Activated naive CD4-positive, alpha-beta T cell treated with anti-CD3 and anti-CD28 coated beads, Interleukin-2, amount 50 U/mL, for 72 hours (primary cell): ENCODE measurements at places on chromosomes 4 and X. TPM values are rescaled to one million over a fixed set of nuclear protein-coding genes. Genes with fewer than 3 reads are reported as not detected.

The RBM46 gene
- total RNA-seq, result not detected

The PROM1 gene
- 0.41 TPM for total RNA-seq

The ANKRD17 gene
- 39.1 TPM for total RNA-seq

The AWAT1 gene
- not detected for total RNA-seq

The SSX1 gene
- total RNA-seq, result not detected

The TMEM150C gene
- total RNA-seq, result not detected

The MAGEB3 gene
- not detected for total RNA-seq

The LRP2BP gene
- total RNA-seq, result 0.68 TPM

The JAKMIP1 gene
- total RNA-seq, result 1.3 TPM

GRCh38 chrX:45710081-45710801 lies 509.6 kb upstream of the DIPK2B start:
- DNase-seq, result peak; percentile 49

- DNase-seq, result peak; percentile 25
Measured at GRCh38 chr4:13522282-13523104, 21.8 kb downstream of the NKX3-2 start.

DNA sequence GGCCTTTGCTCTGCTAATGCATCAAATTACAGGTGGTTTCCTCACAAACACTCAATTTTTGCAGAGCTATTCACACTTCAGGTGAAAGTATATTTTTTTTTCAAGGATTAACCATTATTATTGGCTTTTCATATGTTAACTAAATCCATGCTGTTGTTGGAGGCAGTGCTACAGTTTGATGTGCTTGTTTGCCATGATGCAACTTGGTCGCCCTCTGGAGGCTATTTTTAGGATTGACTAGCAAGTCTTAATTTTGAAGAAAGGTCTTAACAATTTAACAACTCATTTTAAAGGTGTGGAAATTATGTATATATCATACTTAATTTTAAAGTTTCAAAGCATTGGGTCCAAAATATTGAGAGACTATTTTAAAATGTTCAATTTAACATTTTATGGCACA lies 168.8 kb upstream of the FAM47A start:
- DNase-seq, result peak; percentile 16

GRCh38 chrX:153450949-153451277 lies 5.1 kb upstream of the TREX2 start:
- no peak for DNase-seq

DNA sequence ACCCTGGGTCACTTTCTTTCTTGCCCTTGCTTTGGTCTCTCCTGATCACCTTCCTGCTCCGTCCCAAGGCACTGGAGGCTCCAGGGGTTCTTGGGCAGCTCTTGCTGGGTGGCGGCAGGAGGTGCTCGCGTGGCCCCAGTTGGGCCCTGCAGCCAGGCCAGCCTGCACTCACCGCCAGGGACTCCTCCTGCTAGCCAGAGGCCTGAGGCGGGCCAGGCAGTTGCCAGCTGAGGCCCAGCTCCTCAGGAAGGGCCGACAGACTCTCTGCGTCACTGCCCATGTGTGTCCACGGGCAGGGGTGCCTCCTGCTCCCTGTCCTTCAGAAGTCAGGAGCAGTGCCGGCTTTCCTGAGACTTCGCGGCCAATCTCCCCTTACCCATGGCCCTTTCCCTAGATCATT lies 9.3 kb downstream of the SUV39H1 start:
- no peak for DNase-seq

DNA sequence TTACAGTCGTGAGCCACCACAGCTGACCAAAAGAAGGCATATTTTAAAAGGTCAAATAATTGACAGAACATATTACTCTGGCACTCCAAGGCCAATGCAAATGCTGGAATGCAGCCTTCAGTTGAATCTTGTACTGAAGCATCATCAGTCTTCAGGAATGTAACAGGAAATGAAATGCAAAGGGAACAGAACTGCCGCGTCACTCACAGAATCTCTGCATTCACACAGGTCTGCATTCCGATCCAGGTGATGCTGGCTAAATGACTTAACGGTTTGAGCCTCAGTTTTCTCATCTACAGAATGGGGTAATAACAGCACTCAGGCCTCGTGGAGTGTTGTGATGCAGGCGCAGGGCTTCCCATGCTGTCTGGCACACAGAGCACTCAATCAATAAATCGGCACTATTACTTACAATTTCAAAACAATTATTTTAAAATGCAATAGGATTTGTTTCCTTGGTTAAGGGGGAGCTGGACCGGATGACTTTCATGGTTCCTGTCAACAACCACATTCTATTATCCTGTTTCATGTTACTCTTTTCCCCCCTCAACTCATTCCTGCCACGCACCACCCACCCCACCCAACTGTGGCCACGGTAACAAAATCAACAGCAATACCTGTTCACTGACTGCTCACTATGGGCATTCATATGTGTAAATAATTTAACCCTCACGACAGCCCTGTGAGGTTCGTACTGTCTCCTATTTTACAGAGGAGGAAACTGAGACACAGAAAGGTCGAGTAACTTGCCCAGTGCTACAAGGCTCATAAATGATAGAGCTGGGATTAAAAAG lies 32.4 kb downstream of the IGFBP7 start:
- DNase-seq, result no peak

DNA sequence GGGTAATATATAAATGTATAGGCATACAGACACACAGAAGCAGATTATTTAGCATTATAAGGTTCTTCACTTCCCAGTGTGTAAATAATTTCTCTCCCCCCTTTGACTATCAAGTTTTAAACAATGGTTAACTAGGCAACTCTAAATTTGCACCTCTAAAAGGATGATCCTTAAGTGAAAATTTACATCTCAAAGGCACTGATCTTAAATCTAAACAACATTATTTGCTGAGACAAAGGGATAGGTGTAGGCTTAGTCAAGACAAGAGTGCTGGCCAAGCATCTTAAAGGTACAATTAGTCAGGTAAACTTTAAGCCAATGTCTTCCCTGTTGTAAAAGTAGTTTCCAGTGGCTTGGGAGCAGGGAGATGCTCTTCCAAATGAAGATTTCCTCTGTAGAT lies 33.0 kb downstream of the NLRP2B start:
- DNase-seq, result no peak

DNA sequence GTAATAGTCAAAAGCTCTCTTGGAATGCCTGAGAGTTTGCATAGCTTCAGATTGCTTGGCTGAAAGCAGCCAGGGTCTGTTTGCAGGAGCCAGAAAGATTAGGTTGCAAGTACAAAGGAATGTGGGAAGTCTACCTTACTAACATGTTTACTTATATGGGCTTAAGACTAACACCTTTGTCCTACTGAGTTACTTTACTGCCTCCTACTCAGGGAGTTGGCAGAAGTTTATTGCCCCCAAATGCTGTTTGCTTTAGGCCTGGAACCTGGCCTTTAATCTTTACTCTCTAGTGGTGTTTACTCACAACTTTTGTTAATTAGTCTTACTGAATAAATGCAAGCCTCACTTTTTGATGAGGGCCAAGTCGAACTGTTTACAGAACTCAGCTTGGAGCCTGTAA lies 219.4 kb upstream of the ZC4H2 start:
- DNase-seq, result no peak

DNA sequence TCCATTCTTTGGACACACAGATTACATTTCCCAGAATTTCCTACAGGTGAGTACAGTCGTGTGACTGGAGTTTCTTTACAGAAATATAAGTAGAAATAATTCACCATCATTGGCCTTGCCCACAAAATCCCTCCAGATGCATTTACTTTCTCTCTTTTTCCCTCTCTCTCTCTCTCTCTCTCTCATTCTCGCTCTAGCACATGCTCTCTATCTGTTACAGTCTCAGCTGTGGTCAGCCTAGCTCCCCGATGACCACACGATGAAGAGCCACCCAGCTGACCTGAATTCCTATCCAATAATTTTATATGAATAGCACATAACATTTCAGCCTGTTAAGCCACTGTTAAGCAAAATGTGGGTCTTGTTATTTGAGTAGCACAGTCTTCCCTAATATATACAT lies 507.9 kb downstream of the PCDH7 start:
- DNase-seq, result no peak

DNA sequence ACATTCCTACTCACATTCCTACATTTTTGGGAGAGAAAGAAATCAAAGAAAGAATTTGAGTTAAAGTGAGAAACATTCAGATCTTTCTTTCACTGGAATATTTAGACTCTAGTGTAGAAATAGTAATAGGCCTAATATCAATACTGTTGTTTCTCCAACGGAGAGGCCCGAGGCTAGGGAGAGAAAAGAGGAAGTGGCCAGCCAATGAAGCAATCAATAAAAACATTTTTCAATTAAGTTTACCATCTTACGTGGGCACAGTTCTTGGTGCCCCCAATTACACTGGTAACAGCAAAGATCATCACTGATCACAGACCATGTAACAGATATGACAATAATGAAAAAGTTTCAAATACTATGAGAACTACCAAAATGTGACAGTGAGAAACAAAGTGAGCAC lies 281.4 kb downstream of the GPM6A start:
- no peak for DNase-seq

DNA sequence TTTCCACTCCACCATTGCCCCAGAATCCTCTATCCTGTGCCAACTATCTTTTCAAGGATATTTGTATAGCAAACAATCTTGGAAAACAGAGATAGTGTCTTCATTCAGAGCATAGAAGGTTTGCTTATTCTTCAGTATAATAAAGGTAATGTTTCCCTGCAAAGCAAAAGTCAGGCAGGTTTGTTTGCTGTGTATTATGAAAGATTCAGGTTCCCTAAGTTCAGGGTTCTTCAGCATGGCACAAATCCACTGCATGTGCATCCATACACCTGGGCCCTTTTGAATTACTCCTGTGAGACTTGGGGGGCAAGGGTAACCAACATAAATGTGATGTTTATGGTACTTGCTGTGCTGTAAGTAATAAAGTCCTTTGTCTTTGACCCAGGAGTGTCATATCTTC lies 33.2 kb upstream of the ZC4H2 start:
- DNase-seq, result no peak

GRCh38 chrX:13688384-13688957 lies 457 bp upstream of the RAB9A start:
- DNase-seq, result no peak

DNA sequence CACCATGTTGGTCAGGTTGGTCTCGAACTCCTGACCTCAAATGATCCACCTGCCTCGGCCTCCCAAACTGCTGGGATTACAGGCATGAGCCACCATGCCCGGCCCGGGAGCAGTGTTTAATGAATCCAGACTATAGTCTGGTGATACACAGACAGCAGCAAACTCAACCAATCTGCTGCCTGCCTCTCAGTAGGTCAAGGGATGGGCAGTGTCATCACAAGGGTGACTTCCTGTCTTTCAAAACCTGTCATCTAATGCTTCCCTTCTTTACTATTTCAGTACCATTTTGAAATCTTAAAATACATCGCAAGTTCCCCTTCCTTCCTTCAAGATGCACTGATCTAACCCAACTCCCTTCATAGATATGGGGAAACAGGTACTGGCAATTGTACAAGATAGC lies 8.4 kb downstream of the RPL39 start:
- DNase-seq, result no peak

- no peak for DNase-seq
Measured at GRCh38 chrX:9662148-9662547, 103.5 kb downstream of the GPR143 start.

DNA sequence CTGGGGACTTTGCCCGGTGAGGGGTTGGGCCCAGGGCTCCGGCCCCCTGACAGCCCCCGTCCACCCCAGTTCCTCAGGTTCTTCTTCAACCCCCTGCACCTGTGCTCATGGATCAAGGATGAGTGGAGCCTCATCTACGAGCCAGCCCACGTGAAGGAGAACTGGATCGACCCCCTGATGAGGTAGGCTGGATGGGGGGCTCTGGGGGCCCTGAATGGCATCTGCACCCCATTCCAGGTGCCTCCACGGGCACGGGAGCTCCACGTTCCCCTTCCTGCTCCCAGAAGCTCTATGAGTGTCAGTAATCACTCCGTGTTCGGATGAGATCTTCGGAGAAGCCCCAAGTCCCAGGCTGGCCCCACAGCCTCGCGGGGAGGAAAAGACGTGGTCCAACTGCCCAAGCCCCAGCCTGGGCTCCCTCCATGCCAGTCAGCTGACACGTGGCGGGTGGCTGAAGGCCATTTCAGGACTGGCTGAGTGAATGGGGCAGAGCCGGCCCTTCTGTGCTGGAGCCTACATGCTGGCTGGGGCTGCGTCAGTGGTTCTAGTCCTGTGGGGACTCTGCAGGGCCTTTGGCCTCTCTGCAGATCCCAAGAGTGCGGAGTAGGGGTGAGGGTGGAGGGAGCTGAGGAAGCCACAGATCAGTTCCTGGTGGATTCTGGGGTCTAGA lies 24.4 kb downstream of the CFAP99 start:
- no peak for DNase-seq

DNA sequence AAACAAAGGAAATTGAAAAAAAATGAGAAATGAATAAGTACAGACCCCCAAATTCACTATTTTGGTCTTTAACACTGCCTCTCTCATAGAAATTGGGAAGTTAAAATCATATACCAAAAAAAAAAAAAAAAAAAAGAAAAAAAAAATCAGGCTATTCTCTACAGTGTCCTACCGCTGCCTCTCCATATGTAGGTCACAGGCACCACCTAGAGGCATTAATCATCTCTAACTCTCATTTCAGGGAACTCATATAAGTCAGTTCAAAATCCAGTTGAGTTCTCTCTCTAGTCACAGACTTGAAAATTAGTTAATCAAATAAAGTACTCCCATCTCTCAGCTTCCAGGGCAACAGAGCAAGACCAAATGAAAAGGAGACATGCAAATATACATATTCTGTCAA lies 47.9 kb downstream of the COX18 start:
- no peak for DNase-seq

GRCh38 chr4:21948347-21949072 lies at the start of gene KCNIP4:
Gene KCNIP4 (minus strand): TSS chr4:21948772.
- DNase-seq, result peak; percentile 4

GRCh38 chr4:112942077-112942476 lies 107.4 kb upstream of the ANK2 start:
- no peak for DNase-seq

GRCh38 chrX:7420717-7421116 lies 272.8 kb upstream of the PUDP start:
- DNase-seq, result no peak

DNA sequence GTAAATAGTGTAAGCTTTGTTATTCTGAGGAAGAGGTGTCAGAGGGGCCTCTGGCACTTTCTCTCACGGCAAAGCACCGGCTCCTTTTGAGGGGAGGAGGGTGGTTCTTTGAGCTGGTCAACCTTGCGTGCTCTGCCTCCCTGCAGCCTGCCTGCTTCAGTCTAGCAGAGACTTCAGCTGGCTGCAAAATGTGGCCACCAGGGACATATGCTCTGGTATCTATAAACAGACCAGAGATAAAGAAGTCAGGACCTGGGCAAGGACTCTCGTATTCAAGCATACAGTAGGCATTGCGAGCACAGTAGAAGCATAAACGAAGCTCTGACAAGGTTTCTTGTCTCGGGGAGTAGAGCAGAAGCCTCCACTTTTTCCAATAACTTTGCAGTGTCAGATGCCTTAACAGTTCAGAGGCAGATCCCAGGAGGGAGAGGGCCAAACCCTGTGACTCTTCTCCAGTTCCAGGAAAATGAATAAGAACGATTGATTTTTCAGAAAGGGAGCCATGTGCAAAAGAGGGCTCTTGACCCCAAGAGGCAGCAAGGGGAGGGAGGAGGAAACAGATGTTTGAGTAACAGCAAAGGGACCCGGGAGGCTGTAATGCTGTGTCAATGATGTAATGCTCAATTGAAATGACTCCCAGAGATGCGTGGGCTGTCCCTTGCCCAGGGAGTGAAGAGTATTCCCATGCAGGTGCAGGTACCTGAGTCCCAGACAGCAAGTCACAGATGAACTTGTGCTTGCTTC lies 57.9 kb upstream of the TEX13D start:
- DNase-seq, result no peak

GRCh38 chr4:179989975-179990374 lies 2253.2 kb upstream of the TENM3 start:
- DNase-seq, result no peak
